Amniotic epithelial cell (primary cell): ENCODE measurements at places on chromosomes 13 and 19.

GRCh38 chr19:9507285-9507684 lies 8.9 kb upstream of the ZNF560 start:
- no peak for DNase-seq

DNA sequence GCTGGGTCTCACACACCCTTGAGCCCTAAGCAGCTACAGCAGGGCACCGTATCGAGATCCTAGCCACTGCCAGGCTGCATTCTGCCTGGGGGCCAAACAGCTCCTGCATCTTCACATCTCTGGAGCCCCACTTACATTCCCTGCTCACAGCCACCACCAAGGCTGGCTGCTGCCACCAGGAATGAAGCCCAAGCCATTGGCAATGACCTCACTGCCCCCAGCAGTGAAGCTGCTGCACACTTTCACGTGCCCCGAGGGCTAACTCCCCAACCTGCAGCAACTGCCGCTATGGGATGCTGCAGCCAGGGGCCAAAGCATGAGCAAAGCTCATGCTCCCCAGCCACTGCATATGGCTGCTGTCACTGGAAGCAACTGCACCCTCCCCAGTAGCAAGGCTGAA lies 42.0 kb downstream of the F2RL3 start:
- DNase-seq = no peak

DNA sequence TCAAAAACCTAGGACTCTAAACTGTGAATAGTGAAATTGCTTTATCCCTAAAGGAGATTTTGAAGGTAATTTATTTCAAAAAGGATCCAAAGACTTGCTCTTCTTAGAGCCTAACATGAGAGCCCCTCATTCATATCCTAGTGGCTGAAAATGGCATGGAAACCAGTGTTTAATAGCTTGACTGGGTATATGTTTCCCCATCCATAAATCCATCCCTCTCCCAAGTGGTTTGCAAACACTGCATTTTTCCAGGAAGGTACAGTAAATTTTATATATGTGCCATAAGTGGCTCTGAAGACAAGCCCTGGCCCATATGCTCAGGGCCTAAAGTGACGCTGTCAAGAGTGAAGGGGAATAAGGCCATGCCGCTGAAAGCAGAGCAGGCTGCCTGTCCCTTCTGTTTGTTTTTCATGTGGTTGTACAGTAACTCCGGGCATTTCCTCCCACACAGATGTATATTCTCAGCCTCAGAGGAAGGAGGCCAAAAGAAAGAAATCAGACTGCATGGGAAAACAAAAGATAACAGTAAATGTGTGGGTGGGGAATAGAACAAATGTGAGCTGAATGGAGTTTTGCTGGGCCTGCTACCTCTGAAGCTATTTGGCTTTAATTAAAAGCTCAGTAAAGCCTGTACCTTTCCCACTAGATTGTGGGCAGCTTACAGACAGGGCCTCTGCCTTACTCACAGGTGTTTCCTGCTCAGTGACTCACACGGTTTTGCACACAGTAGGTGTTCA lies 181.9 kb downstream of the PCDH9 start:
- DNase-seq = peak; percentile 89

DNA sequence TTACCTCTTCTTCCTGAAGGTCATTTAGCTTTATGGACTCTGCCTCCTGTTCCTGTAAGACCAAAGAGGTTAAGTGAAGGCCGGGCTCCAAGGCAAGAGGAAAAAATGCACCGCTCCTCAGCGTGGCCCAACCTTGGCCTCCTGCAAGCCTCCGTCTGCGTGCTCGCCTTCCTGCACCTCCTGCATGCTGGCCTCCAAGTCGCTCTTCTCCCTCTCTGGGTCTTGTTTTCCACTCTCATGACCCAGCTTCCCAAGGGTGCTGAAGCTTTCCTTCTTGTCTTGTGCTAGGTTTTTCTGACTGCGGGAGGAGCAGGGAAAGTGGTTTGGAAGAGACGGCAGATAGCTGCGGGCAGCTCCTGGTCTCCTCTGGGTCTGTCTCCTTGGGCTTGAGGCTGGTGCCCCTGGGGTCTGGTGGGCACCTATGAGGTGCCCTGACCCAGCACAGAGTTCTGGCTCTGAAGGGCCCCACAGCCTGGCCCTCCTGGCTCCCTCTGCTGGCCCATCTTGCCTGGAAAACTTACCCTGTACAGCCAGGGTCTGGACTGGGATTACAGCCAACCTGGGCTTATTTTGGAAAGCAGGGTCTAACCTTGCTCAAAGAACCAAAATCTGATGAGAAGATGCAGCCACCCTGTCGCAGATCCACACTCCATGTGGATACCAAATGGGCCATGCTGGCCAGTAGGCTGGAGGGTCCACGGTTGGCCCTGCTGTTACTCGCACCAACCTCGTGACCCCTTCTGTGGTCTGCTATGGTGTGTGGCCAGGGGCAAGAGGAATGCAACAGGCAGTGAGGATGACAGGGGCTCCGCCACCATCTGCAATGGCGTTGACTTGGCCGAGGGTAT lies 5.2 kb downstream of the C13orf46 start:
- no peak for DNase-seq

DNA sequence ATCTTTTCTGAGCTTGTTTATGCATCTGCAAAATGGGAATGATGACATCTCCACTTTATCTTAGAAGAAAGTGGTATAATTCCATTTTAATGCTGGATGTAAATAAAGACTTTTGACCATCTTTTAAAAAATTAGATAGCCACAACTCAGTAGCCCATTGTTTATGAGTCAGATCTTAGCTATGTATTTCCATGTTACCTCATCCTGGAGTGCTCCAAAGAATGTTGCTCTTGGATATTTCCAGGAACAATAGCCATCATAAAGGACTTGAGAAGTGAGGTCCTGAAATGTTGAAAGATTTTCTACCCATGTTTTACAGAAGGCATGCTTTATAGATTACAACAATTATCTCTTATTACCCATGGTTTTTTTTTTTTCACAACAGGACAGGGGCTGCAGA lies 229.3 kb upstream of the EDNRB start:
- DNase-seq = peak; percentile 57

DNA sequence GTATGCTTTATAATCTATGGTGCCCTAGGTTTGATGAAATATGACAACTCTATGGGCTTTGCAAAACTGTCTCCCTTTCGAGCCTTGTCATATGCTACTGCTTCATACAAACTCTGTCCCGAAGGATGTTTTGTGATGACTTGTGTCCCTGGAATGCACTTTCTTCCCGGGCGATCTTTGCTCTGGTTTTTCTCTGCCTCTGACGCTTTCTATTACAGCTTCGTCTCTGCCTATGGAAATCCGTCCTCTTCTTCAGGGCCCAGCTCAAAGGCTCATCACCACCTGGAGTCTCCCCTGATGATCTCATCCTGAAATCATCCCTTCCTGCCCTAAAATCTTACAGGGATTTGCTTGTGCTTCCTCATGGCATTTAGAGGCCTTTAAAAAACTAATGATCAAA lies 191.5 kb upstream of the KL start:
- DNase-seq = peak; percentile 79

DNA sequence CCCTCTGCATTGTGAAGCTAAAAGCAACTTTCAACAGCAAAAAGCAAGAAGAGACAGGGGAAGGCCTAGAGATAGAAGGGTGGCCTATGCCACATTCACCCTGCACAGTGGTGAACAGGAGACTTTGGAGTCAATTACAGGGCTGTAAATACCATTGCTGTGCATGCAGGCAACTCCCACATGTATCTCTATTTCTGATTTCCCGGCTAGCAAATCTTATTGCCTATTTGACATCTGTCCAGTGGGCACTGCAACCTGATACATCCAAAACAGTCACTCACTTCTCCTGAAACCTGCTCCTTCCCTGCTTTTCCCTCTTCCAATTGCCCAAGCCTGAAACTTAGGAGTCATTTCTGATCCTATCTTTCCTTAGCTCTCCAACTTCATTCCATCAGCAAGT lies 13.4 kb downstream of the RUBCNL start:
- DNase-seq = no peak

DNA sequence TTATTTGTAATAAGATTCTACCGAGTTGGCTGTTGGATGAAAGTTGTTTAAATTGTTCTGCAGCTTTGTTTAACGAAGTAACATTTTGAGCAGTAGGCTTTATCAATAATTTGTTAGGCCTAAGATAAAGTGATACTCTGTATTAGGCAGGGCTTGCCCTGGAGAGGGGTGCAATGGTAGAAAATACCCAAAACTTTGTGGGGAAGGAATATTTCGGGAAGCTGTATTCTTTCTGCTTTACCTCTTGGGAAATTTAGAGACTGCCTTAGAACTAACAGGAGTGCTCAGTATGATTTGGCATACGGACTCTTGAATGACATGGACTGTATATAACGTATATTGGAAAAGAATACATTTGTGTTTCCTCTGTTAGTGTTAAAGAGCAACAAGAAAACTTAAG lies 2.5 kb downstream of the PDS5B start:
- no peak for DNase-seq

DNA sequence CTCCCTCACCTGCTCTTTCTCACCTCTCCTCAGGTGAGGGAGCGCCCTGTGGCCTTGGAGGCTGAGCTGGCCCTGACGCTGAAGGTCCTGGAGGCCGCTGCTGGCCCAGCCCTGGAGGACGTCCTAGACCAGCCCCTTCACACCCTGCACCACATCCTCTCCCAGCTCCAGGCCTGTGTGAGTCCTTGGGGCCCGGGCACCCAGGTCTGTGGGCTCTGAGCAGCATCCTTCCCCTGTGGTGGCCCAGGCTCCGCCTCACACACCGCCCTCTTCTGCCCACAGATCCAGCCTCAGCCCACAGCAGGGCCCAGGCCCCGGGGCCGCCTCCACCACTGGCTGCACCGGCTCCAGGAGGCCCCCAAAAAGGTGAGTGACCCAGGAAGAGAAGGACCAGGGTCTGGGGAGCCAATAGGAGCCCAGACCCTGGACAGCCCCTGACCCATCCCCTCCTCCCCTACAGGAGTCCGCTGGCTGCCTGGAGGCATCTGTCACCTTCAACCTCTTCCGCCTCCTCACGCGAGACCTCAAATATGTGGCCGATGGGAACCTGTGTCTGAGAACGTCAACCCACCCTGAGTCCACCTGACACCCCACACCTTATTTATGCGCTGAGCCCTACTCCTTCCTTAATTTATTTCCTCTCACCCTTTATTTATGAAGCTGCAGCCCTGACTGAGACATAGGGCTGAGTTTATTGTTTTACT lies 1.9 kb downstream of the IFNL1 start:
- no peak for DNase-seq

GRCh38 chr19:10238172-10238783 lies 7.1 kb upstream of the S1PR2 start:
- DNase-seq = peak; percentile 35

DNA sequence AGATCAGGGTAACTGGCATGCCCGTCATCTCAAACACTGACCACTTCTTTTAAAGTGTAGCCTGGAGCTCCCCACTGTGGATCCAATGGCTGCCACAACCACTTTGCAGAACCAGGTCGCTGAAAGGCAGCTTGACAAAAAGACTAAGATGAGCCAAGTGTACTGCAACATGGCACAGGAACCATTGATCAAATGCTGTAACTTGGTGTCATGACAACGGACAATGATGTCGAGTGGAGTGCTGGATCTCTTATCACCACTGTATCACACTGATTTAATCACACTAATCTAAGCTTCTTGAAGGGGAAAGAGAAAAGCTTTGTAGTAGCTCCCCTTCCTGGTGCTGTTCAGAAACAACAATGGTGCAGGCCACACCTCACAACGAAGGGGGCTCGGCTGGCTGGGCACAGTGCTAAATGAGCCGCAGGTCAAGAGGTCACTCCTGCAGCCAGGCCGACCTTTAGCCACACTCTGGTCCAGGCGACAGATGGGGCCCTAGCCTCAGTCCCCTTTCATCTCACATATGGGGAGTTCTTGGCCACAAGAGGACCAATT lies 2.2 kb upstream of the TNFRSF19 start:
- no peak for DNase-seq

GRCh38 chr13:60329221-60329923 lies 67.6 kb upstream of the TDRD3 start:
- peak; percentile 54 for DNase-seq

DNA sequence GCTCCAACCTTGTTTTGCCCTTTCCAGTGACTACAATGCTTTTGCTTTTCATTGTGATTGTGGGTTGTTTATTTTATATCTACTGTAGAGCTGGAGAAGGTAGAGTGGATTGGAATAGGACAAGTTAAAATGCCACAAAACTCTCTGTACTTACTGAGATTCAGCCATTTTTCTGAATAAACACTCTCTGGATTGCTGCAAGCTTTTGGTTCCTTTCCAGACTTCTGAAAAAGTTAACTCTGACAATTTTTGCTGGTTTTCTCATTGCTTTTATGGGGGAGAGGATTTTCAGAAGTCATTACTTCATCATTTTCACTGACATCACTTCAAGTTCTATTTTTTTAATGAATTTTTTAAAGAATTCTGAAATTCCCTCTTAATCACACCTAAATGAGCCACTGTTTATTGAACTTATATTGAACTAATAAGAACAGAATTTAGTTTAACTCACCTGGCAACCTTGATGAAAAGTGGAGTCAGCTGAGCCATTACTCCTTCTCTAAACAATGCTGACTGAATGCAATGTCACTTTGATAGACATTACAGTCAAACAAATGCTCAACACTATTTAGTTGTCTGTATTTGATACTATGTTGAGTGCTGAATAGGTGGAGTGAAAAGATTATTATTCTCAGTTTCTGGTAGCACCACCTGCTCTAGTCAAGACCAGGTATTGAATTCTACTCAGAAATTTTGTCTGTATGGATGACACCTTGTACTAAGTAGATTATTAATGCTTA lies 303.5 kb downstream of the DLEU7 start:
- DNase-seq = no peak

GRCh38 chr13:90826688-90827087 lies 520.8 kb upstream of the MIR17HG start:
- DNase-seq = no peak

DNA sequence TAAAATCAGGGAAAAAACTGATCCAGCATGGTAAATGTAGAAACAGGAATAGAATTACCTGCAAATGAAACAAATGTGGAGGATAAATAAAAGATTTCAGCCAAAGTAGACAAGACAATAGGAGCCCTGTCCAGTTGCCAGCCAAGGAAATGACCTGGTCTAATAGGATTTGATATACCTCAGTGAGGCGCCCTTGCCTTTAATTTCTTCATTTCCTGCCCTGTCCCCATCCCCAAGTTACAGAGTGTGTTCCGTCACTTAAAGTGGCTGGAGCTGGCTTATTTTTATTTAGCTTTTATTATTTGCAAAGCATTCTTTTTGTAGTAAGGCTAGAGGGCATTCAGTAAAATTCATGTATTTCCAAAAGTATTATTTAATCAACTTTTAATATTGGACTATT lies 1022.0 kb downstream of the EFNB2 start:
- no peak for DNase-seq

DNA sequence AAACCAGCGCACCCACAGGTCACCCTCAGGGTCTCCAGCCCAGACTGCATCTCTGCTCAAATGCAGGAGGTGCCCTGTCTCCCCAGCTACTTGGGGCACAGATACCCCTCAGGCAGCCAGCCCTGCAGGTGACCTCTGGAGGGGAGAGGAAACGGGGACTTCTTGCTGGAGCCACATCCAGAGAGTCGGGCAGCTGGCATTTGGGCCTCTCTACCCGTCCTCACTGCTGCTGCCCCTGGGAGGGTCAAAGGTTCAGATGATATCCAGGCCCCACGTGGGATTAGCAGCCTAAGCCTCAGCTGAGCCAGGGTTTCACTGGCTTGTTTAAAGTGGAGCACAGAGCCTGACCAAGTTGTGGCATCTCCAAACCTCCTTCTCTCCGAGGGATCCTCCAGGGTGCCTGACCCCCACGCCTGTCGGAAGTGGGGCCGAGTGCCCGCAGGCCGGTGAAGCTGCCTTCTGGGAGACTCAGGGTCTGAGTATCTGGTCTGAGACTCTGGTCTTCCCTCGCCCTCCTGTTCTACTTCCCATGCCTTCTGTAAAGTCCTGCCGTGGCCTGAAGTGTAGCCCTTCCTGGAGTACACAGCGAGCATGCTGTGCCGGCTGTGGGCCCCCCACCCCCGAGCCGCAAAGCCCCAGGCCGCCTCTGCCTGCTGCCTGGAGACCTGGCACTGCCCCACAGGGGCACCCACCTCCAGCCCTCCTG lies 2.1 kb downstream of the RASA3 start:
- DNase-seq = peak; percentile 43
